ENCODE measurements at places on chromosomes 4 and X.

DNA sequence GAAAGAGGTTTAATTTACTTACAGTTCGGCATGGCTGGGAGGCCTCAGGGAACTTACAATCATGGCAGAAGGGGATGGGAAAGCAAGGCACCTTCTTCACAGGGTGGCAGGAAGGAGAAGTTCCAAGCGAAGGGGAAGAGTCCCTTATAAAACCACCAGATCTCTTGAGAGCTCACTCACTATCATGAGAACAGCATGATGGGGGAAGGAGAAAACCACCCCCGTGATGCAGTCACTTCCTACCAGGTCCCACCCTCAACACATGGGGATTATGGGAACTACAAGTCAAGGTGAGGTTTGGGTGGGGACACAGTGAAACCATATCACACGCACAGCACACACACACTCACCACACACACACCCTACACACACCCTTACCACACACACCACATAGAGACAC lies 104.3 kb downstream of the DCTD start:
- no peak for DNase-seq

DNA sequence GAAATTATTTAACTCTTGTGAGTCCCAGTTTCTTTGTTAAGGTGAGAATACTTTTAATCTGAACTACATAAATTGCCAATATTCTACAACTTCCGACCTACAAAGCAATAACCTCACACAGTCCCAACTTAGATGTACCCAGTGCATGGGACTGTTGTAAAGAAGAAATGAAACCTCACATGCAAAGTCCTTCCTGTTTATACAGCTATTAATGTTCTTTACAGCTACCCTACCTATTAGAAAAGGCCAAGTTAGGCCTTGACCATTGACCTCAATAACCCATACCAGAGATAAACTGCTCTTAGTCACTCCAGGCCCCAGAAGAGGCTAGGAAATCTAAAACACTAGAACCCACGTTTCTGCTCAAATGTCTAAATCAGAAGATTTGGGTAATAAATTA lies 920.1 kb upstream of the TENM3 start:
- DNase-seq: no peak

DNA sequence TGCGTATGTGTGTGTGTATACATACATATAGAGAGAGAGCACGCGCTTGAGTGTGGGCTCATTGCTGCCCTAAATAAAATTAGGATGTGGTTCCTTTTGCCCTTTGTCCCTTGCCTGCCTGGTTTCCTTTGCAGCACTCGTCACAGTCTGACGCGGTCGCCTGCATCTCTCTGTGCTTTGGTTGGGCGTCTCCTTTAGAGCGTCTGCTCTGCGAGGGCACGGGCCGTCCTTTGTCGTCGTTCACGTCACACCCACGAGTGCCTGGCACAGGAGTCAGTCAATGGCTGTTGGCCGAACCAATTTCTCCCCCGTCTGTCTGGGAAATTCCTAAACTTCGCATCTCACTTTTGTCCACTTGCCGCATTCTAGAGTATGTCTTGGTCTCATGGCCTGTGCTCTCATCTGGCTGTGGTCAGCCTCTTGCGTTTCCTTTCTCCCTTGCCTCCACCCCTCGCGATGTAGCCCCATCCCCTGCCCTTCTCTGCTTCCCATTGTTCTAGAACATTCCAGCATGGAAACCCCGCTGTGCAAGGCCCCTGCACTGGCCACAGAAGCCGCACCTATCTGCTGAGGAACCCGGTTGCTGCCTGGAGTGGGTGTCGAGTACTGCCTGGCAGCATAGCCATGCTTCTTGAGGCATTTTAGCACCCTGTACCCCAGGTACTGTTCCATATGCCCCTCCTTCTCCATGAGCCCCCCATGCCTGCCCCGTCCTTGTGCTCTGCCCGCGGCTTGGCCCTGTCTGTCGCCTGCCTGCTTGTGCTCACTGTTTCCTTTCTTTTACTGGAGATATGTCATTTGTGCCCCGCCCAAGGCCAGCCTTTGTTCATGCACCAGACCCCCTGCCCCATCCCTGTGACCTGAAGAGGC lies 8.0 kb downstream of the MAEA start:
- no peak for DNase-seq

- no peak for DNase-seq
Measured at GRCh38 chr4:100041646-100042045, 91.6 kb upstream of the H2AZ1 start.

GRCh38 chr4:153258750-153259149 lies 54.5 kb downstream of the TRIM2 start:
- no peak for DNase-seq

DNA sequence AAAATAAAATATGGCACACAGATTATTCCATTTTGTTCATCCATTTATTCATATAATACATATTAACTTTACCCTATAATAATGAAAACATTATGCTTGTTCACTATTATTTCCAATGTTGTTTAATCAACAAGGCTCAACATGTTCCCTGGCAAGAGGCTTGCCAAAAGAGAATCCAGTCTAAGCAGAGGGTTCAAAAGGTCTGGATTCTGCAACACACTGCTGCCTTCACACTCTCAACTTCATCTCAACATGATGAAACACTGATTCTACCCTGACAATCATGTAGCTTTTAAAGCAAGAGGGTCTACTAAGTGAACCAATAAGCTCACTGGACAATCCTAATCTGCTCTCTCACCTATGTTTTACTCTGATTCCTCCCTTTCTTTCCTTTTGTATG lies 101.1 kb downstream of the MID1 start:
- no peak for DNase-seq

- DNase-seq: no peak
Measured at GRCh38 chrX:14832151-14832550, 40.7 kb downstream of the FANCB start.

GRCh38 chr4:5995901-5996623 lies 22.2 kb downstream of the C4orf50 start:
- DNase-seq: peak; percentile 43

GRCh38 chrX:39667191-39667590 lies 430.6 kb downstream of the BCOR start:
- DNase-seq: no peak

GRCh38 chr4:180058691-180059215 lies 2184.4 kb upstream of the TENM3 start:
- DNase-seq: no peak

GRCh38 chr4:113604955-113605354 lies 156.6 kb downstream of the CAMK2D start:
- DNase-seq: no peak

GRCh38 chrX:13699183-13699826 lies 10.4 kb downstream of the RAB9A start:
- DNase-seq: no peak

DNA sequence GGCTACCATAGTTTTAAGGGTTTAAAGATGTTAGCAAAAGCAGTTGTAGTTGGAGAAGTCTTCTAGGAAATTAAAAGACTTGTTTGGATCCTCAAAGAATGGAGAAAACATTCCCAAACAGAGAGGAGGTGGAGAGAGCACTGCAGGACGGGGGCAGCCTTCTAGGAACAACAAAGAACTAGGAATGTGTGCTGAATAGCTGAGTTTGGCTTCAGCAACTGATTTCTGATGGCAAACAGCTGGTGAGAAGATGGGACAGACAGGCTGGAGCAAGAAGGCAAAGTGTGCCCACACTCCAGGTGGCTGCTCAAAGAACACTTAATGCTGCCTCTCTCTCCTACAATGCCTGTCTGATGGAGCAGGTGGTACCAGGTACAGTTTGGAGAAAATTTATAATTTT lies 1331.1 kb downstream of the ADGRL3 start:
- no peak for DNase-seq

DNA sequence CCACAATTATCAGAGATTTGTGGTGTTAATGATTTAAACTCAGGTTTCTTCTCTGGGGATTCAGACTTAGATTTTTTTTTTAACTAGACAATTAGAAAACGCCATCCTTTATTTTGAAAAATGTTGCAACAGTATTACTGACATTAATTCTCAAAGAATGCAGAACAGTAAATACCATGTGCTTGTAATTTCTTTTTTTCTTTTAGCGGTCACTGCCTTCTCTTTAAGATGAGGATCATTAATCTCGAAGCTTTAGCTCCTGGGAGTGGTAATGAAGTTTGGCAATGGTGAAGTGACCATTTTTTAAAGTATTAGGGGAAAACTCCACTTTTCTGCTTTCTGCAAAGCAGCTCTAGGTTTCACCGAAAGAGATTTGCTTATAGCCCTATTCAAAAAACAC lies 164.0 kb upstream of the MBNL3 start:
- DNase-seq: no peak

- DNase-seq: no peak
Measured at GRCh38 chr4:16725252-16725651, 173.2 kb downstream of the LDB2 start.

DNA sequence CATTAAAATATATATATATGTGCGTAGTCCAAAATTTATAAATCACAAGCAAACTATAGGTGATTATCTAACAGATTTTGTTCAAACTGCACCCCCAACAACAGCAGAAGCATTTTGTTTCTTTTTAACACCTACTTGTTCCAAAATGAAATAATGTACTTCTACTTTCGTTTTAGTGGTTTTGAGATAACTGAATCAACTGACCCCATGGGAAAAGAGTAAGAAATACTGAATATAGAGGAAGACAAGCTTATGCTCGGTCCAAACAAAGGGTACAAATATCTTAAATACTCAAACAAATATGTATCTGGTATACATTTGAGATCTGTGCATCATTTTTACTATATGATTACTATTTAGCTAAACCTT lies 22.4 kb downstream of the MAP7D3 start:
- DNase-seq: no peak

- no peak for DNase-seq
Measured at GRCh38 chr4:56198265-56198664, 189.0 kb downstream of the AASDH start.

DNA sequence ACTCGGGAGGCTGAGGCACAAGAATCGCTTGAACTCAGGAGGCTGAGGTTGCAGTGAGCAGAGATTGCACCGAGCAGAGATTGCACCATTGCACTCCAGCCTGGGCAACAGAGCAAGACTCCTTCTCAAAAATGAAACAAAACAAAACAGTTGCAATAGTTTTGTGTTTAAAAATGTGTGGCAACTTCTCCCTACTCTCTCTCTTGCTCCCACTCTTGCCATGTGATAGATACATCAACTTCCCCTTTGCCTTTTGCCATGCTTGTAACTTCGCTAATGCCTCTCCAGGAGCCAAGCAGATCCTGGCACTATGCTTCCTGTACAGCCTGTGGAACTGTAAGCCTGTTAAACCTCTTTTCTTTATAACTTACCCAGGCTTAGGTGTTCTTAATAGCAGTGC lies 52.5 kb upstream of the INTU start:
- no peak for DNase-seq

DNA sequence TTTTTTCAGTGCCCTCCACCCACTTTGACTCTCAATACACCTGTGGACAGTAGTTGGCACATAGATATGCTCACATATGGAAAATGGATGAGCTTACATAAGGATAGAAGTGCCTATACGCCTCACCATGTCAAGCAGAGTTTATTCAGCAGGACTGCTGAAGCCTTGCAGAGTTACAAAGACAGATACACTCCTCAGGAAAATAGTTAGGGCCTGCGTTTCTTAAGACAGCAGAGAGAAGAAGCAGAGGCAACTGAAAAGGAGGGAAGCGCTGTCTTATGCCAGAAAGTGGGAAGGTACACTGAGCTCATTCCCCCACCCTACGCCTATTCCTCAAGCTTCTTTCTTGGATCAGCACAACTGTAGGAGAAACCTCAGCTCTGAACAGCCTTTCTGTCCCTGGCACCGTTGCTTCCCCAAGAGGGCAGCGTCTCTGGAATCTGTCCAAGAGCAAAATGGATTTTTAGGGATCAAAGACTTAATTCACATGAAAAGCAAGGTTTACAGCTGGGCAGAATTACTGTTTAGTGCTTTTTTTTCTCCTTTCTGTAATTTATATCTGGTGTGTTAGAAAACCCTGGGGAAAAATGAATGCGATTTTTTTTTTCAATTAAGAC lies 37.3 kb upstream of the MBTPS2 start:
- no peak for DNase-seq

- DNase-seq: no peak
Measured at GRCh38 chr4:114385195-114385985, 213.2 kb upstream of the UGT8 start.

- DNase-seq: peak; percentile 40
Measured at GRCh38 chr4:152735396-152735859, 44.1 kb downstream of the TIGD4 start.

DNA sequence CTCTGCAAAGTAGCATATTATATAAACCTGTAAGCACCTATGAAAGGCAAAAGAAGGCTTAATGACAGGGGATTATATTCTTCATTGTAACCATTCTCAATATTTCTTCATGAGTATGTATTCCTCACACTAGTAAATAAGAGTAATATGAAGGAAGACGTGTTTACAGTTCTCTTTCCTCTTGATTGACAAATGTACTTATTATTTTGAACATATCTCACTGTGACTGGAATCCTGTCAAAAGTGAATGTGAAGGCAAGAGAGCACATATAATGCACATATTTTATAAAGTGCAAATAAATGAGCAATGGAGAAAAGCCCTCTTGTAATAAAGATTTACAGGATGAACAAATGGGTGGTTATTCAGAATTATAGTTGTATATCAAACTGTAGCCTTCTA lies 19.7 kb downstream of the FAM47A start:
- no peak for DNase-seq

- no peak for DNase-seq
Measured at GRCh38 chr4:128364565-128364964, 77.0 kb upstream of the PGRMC2 start.

DNA sequence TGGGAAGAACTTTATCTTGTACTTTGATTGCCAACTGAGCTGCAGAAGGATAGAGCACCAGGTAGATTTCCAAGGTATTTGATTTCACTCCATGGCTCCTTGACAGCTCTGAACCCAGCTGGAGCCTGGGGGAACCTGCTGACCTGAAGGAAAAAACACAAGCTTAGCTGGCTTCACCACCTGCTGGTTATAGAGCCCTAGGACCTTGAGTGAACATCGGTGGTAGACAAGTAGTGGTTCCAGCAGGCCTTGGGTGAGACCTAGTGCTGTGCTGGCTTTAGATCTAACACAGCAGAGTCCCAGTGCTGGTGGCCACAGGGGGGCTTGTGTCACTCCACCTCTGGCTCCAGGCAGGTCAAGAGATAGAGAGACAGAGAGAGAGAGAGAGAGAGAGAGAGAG lies 1102.6 kb downstream of the ADGRL3 start:
- DNase-seq: no peak
